Stimulated activated CD8-positive, alpha-beta memory T cell treated with anti-CD3 and anti-CD28 coated beads, Interleukin-4, amount 100 ng/mL, for 1 hour (primary cell): ENCODE measurements at places on chromosomes 6 and 20.

DNA sequence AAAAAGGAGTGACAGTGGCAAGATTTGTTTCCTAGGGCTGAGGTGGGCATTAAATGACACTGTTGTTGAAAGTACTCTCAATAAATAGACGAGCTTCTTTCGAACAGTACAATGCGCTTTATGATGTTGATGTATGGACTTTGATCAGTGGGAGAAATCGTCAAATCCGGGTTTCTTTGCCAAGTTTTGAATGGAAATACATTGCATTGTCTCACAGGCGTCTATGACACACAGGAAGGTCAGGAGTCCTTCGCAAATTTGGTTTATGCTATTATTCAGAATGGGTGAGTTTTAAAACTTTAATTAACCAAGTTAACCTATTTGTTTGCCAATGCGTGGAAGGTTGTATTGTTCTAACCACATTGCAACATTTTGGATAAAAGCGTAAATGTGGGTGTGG, 547.3 kb upstream of the SLC35B3 start:
- DNase-seq, result no peak

GRCh38 chr20:38633577-38634093, 32.0 kb downstream of the ARHGAP40 start:
- no peak for DNase-seq

DNA sequence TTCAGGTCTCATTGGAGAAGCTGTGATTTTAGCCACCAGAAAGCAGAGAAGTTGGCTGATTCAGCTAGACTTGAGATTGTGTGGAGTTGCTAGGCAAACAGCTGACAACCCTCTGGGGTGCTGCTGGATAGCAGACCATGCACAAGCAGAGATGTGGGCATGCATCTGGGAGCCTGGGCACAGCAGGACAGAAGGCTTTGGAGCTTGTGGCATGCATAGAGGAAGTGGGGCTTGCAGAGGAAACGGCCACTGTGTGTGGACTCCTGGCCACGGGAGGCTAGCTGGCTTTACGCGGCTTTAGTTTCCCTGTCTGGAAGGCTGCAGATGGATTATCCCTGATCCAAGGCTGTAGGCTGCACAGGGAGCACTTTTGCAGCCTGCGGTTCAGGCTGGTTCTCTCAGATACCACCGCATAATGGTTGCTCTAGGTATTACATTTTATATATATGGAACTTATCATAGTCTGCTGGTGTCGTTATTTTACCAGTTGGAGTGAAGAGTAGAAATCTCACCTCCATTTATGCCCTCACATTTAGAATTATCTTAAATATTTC, 10.4 kb downstream of the ZNF831 start:
- no peak for DNase-seq

DNA sequence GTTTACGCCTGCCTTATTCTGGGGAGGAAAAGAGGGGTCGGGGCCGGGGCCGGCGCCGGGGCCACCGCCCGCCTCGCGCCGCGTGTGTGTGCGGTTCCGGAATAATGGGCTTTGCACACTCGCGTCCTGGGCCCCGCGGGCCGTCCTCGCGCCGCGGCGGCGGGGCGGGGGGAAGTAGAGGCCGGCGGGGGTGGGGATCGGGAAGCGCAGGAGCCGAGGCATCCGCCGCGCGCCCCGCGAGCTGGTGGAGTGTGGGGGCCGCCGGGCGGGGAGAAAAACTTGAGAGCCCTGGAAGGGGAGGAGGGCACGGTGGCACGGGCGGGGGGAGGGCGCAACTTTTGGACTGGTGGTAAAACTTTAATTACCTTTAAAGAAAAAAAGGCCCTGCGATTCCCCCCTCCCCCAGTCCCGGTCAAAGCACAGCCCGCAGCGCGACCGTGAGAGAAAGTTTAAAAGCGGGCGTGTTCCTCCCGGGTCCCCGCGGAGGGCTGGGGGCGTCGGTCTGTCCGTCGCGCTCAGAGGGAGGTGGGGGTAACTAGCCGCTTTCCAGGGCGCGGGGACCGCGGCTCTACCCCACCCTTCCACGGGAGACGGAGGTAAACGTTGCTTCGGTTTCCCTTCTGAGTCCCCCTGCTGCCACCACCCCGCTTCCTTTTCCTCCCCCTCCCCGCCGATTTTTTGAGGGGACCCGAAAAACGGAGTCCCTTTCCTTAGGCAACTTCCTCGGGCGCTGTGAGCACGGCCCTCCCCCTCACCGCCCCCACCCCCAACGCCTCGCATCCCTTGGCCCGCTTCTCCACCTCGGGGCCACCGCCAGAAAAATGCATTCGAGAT, 1.9 kb downstream of the L3MBTL3 start:
- DNase-seq, result peak; percentile 13

GRCh38 chr6:152821525-152821924, 70.9 kb downstream of the VIP start:
- DNase-seq, result no peak

DNA sequence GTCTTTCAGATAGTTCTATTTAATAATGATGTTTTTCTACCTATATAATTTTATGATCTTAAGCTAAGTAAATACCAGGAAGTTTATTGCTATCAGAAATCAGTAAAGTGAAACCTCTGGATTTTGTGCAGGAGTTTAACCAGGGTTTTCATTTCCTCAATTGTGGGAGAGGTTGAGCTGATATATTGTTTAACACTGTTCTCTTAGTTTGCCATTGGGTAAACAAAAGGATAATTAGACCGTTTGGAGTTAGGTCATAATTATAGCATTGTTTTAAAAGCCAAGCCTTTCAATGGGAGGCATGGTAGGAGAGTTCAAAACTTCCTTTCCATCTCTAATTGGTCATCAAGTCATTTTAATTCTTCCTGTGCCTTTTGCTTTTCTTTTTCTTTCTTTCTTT, 58.7 kb downstream of the STXBP5 start:
- DNase-seq, result no peak

DNA sequence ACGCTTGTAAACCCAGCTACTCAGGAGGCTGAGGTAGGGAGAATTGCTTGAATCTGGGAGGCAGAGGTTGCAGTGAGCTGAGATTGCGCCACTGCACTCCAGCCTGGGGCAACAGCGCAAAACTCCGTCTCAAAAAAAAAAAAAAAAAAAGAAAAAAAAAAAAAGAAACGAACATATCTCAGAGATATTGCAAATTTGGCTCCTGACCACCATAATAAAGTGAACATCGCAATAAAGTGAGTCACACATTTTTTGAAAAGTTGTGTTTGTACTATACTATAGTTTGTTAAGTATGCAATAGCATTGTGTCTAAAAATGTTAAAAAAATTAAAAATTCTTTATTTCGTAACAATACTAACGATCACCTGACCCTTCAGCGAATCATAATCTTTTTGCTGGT, 13.3 kb downstream of the RSPH9 start:
- DNase-seq, result no peak

- DNase-seq, result no peak
These were observed 42.8 kb upstream of the LOC128125822 start for GRCh38 chr6:63529498-63529897.
